ENCODE measurements at places on chromosomes 3 and 15. TPM values are rescaled to one million over a fixed set of nuclear protein-coding genes. Genes with fewer than 3 reads are reported as not detected.

DNA sequence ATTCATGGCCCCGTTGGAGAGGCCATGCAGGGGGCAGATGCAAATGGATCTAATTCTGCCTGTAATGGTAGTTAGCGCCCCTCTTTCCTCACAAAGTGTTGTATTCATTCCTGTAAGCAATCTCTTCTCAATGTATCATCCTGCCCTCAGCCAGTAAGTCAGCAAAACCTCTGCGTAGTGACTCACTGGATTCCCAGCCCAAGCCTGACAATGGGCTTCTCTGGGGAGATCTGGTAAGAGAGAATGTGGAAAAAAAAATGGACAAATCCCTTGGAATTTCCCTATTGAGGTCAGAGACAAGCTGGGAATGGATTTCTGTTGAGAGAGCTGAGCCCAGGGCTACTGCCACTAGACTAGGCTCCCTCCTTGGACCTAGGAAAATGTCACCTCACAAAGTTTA, 25.4 kb downstream of the ADPGK start:
- no peaks in the 10 kb centered on the region for H3K4me1 ChIP-seq
- H3K4me3 ChIP-seq = no peak overlapping the region
- peaks cover 33% of the 10 kb centered on the region for H3K36me3 ChIP-seq
- H3K27me3 ChIP-seq = no peaks in the 10 kb centered on the region

GRCh38 chr3:36210840-36211651, 169.3 kb upstream of the STAC start:
- H3K27ac ChIP-seq = no peak overlapping the region
- H3K36me3 ChIP-seq = no peaks in the 10 kb centered on the region
- no peak overlapping the region for H3K4me3 ChIP-seq
- no peak for DNase-seq
- no peaks in the 10 kb centered on the region for H3K27me3 ChIP-seq
- H3K4me1 ChIP-seq = no peaks in the 10 kb centered on the region

DNA sequence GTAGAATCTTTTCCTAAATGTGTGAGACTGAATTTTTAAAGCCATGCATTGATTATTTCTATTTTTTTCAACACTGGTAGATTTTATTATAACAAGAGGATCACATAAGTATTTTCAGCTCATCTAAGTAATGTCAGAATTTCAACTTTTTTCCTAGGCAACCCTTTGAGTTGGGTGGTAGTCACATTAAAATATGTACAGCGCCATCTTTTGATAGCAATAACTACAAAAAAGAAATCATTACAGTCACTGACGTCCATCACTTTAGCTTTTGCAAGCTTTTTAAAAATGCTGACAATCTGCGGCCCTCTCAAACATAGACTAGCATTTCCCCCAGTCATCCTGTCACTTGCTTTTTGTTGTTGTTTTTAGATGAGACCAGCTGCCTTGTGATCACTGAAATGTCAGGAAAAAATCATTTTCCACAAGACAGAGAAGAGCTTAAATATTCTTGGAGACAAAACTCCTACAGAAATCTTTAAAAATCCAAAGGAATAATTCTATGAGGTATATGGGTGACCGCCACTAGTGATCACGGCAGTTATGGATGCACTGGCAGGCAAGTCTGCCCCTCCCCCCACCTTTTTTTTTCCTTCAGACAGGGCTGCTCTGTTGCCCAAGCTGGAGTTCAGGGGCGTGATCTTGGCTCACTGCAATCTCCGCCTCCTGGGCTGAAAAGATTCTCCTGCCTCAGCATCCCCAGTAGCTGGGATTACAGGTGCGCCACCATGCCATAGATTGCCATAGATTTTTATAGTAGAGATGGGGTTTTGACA, 384.0 kb upstream of the KCNMB2 start:
- H3K36me3 ChIP-seq = no peaks in the 10 kb centered on the region
- H3K4me3 ChIP-seq = no peak overlapping the region
- DNase-seq = no peak
- no peaks in the 10 kb centered on the region for H3K27me3 ChIP-seq
- no peak overlapping the region for H3K27ac ChIP-seq
- no peaks in the 10 kb centered on the region for H3K4me1 ChIP-seq

GRCh38 chr3:41503998-41504623, 304.8 kb downstream of the CTNNB1 start:
- no peak overlapping the region for H3K4me3 ChIP-seq
- H3K27ac ChIP-seq = no peak overlapping the region
- DNase-seq = no peak
- no peaks in the 10 kb centered on the region for H3K36me3 ChIP-seq

DNA sequence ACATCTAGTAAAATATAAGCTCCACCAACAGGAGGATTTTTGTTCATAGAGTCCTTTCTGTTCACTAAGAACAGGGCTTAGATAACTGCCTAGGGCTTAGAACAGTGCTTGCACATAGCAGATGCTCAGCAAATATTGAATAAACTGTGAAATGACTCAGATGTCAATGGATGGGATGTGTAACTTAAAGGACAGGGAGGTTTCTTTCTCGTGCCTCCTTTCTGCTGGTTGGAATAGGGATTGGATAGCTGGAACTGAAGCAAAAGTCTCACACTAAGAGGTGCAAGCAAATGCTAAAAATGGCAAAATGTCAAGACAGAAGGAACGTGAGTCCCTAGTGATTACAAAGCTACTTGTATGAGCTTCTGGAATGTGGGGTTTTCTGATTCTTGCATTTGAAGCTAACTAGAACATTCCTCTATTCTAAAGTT, 392.8 kb upstream of the WNT5A start:
- no peaks in the 10 kb centered on the region for H3K27me3 ChIP-seq
- no peak overlapping the region for H3K27ac ChIP-seq
- no peak overlapping the region for H3K4me3 ChIP-seq
- H3K4me1 ChIP-seq = no peaks in the 10 kb centered on the region
- H3K36me3 ChIP-seq = no peaks in the 10 kb centered on the region
- no peak for DNase-seq

Gene GOLGA8S
- not detected for total RNA-seq

Gene GRIP2
- total RNA-seq = not detected

Gene CYP1A2
- total RNA-seq = not detected

Gene SMCO1
- total RNA-seq = not detected

Gene SGO1
- total RNA-seq = 15.6 TPM

Gene RTP3
- not detected for total RNA-seq

Gene CPA3
- total RNA-seq = not detected

Gene NECTIN3
- 13.3 TPM for total RNA-seq

Data from CD8-positive, alpha-beta memory T cell (primary cell).